ENCODE measurements at places on chromosomes 11 and 22.

DNA sequence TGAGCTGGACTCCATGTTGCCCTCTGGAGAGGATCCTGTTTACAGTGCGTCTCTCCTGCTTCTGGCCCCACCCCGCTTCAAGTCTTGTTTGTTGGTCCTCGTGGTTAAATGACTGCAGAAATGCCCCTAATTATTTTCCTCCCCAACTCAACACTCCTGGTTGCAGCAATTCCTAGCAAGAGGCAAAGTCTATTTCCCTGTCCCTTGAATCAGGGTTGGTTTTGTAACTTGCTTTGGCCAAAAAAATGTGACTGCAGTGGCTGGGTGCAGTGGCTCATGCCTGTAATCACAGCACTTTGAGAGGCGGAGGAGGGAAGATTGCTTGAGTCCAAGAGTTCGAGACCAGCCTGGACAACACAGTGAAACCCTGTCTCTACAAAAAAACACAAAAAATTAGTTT lies 41.0 kb upstream of the FGF3 start:
- DNase-seq: no peak

GRCh38 chr22:48444320-48445112 lies 1383.2 kb downstream of the BRD1 start:
- no peak for DNase-seq

GRCh38 chr11:10255388-10256125 lies 38.5 kb downstream of the SBF2 start:
- no peak for DNase-seq

DNA sequence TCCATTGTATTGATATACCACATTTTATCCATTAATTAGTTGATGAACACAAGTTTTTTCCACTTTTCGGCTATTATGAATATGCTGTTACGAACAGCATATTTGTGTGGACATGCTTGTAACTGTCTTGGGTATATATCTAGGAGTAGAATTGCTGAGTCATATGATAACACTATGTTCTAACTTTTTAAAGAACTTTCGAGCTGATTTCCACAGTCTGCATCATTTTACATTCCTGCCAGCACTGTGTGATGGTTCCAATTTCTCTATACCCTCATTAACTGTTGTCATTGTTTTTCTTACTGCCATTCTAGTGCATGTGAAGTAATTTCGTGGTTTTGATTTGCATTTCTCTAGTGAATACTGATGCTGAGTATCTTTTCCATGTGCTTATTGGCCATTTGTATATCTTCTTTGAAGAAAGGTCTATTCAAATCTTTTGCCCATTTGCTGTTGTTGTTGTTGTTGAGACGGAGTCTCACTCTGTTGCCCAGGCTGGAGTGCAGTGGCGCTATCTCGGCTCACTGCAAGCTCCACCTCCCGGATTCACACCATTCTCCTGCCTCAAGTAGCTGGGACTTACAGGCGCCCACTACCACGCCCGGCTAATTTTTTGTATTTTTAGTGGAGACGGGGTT lies 7.4 kb upstream of the RCE1 start:
- DNase-seq: peak; percentile 72

DNA sequence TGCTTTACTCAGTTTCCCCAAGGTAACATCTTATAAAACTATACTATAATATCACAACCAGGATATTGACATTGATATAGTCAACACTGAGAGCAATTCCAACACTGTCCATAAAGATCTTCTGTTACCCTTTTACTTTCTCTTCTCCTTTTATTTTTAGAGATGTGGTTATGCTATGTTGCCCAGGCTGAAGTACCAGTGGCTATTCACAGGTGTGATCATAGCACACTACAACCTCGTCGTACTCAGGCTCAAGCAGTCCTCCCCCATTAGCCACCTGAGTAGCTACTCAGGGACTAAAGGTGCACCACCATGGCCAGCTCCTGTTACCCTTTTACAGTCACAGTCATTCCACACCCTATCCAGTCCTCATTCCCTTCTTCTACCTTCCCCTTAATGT lies 119.7 kb downstream of the CWF19L2 start:
- DNase-seq: no peak

GRCh38 chr11:235609-235996 lies 539 bp downstream of the SIRT3 start:
- DNase-seq: peak; percentile 29

DNA sequence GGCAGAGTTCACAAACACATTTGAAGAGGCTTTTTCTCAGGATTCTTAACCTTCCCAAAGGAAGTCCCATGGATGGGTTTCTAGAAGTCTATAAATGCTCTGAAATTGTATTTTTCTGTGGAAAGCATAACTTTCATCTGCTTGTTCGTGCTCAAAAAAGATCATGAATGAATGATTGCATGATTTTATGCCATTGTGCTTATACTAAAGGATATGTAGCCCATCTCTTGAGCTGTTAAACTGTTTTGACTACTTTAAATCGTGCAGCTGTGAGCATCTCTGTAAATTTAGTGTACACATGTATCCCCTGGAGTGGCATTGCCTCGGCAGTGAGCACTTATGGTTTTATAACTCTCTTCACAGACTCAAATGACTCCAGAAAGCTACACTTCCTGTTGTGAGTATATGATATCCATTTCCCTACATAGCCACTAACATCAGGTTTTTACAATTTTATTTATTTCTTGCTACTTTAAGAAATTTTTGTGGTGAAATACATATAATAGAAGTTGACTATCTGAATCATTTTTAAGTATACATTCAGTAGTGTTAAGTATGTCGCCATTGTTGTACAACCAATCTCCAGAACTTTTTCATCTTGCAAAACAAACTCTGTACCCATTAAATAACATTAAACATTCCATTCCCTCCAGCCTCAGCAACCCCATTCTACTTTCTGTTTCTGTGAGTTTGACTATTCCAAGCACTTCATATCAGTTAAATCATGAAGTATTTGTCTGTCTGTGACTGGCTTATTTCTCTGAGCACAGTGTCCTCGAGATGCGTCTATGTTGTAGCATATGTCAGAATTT lies 8.0 kb downstream of the NEAT1 start:
- DNase-seq: peak; percentile 85

- DNase-seq: peak; percentile 53
Measured at GRCh38 chr11:103359216-103359615, 250.0 kb downstream of the DYNC2H1 start.

DNA sequence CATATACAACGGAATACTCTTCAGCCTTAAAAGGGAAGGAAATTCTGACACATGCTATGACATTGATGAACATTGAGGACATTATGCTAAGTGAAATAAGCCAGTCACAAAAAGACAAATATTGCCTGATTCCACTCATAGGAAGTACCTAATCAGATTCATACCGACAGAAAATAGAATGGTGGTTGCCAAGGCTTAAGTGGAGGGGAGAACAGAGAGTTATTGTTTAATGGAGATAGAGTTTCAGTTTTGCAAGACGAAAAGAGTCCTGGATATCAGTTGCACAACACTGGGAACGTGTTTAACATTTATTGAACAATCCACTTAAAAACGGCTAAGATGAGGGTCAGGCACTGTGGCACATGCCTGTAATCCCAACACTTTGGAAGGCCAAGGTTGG lies 45.6 kb upstream of the HIPK3 start:
- DNase-seq: no peak

DNA sequence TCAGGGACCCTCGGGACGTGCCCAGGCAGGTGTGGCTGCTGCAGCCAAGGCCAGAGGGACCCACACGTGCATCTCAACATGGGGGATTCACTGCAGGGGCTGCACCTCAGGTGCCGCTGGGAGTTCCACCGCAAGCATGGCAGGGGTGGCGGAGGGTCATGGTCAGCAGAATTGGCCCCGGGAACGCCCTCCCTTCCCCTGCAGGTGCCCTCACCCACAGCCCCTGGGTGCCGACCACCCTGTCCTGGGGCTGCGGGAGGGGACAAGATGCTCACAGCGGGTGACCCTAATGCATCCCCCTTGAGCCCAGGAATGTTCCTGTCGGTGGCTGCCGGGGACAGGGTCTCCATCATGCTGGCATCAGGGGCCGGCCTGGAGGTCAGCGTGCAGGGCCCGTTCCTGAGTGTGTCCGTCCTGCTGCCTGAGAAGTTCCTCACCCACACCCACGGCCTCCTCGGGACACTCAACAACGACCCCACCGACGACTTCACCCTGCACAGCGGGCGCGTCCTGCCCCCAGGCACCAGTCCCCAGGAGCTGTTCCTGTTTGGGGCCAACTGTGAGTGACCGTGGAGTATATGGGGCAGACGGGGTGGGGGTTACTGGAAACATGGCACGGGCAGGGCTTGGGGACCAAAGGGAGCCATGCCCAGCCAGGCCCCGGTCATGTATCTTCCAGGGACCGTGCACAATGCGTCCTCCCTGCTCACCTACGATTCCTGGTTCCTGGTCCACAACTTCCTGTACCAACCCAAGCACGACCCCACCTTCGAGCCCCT lies 5.8 kb downstream of the SUSD2 start:
- DNase-seq: no peak

DNA sequence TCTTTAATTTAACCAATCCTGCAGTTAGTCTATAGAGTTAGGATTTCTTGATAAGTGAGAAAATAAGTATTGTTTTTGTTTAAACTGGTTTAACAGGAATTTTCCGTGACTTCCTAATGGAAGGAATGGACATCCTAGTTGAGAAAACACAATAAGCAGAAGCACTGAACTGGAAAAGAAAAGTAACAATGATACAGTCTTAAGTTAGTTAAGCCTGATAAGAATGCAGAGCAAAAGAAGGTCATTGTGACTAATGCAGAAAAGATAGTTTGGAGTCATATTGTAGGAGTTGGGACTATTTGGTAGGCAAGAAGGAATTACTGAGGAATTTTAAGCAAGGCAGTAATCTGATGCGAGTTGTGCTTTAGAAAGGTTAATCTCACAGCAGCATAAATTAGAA lies 11.7 kb downstream of the RNF141 start:
- DNase-seq: peak; percentile 36

GRCh38 chr11:96196181-96196662 lies 146.8 kb downstream of the MAML2 start:
- DNase-seq: no peak

DNA sequence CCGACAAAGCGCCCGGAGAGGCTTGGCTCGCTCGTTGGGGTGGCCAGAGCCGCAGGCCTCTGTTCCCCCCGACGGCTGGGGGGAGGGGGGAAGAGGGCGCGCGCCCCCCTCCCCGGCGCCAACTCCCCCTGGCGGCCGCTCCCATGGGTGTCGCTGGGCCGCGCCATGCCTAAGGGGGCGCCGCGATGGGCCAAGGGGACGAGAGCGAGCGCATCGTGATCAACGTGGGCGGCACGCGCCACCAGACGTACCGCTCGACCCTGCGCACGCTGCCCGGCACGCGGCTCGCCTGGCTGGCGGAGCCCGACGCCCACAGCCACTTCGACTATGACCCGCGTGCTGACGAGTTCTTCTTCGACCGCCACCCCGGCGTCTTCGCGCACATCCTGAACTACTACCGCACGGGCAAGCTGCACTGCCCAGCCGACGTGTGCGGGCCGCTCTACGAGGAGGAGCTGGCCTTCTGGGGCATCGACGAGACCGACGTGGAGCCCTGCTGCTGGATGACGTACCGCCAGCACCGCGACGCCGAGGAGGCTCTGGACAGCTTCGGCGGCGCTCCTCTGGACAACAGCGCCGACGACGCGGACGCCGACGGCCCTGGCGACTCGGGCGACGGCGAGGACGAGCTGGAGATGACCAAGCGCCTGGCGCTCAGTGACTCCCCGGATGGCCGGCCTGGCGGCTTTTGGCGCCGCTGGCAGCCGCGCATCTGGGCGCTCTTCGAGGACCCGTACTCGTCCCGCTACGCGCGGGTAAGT lies 1.4 kb downstream of the KCNC1 start:
- DNase-seq: no peak

DNA sequence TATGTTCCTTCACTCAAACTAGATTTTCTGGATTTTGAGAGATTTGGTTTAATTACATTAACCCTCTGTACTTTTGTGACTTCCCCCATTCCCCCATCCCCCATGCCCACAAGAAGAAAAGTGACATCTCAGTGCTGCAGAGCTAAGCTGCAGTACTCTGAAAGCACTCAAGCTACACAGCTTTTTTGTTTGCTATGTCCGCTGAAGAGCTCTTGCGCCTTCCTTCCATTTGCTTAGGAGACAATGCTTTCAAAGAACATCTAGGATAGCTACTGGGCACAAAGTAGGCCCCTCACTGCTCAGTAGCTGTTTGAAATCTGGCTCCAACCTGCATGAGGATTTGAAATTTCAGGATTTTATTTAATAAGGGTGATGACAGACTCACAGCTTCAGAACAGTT lies 69.7 kb downstream of the SLC17A6 start:
- DNase-seq: no peak

DNA sequence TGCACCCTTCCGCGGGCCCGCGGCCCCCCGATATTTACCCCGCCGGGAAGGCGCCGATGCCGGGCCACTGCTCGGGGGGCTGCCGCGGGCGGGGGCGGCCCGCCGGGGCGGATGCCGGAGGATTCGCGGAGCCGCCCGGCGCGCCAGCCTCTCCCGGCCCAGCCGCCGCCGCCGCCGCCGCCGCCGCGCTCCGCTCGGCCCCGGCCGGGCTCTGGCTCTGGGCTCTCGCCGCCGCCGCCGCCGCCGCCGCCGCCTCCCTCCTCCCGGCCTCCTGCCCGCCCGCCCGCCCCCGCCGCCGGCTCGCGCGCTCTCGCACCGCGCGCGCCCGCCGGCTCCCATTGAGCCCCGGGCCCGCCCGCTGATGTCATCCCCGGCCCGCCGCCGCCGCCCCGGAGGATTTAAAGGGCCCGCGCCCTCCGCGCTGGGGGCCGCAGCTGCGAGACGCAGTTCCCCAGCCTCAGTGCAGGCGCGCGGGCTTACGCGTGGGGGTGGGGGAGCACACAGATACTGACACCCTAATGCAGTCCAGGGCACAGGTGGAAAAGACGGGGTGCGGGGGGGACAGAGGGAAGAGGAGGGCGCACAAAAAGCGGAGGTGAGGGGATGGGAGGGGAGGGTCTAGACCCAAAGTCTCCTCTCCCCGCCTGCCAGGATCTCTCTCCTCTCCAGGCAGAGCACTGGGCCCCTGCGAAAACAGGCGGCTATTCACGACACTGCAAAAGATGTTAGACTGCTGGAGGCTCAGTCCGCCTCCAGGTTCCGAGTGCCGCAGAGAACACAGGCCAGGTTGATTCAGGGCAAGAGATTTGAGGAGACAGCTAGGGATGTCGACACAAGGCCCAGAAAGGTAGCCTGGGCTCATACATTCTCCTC lies at the start of gene CSNK1E:
Gene CSNK1E (minus strand): TSS at position 312 of the 873 bp plus-strand sequence. CDS start 3,276 bp downstream, outside the sequence.
- DNase-seq: peak; percentile 59

DNA sequence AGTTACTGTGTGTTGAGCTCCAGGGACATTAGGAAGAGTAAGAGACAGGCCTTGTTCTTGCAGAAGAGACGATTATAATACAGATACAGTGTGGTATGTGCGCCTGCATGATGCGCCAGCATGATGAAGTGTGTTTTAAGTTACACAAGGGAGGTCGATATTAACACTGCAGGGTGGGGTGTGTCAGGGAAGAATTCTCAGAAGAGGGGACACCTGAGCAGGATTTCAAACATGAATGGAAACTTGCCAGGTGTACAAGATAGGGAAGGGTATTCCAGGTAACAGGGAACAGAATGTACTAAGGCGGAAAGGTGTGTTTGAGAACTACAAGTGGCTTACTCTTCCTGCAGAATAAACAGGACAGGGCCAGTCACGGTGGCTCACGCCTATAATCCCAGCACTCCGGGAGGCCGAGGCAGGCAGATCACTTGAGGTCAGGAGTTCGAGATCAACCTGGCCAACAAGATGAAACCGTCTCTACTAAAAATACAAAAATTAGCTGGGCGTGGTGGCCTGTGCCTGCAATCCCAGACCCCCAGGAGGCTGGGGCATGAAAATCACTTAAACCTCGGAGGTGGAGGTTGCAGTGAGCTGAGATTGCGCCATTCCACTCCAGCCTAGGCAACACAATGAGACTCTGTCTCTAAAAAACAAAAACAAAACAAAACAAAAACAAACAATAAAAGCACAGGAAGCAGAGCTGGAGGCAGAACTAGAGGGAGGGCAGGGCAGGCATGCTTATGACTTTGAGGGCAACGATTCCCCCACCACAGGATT lies 59.0 kb downstream of the SYN3 start:
- no peak for DNase-seq

Measured in choroid plexus epithelial cell (primary cell).